ENCODE measurements at places on chromosomes 2 and 18.

- no peak for DNase-seq
Measured at GRCh38 chr2:153663371-153663770, 184.8 kb upstream of the RPRM start.

- no peak for DNase-seq
Measured at GRCh38 chr2:197261808-197262226, 48.8 kb downstream of the ANKRD44 start.

DNA sequence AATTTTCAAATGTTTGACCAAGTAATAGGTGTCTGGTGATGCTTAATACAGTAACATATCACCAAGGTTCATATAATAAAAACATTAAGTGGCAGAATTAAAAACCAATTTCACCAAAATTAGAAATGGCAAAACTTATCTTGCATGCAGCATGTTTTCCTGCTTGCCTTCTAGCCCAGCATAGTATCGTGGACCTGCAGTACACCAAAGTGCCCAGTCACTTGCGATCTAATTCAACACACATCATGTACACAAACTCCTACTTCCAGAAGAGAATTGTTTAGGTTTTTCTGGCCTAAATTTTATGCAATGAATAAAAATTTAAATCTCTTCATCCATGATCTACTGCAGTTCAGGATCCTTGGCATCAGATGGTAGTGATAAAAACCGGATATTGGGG is 28.9 kb downstream of the LPIN2 start:
- no peak for DNase-seq

- no peak for DNase-seq
Measured at GRCh38 chr2:156430236-156430979, 5.8 kb upstream of the GPD2 start.

GRCh38 chr18:58158008-58158407 is 114.0 kb downstream of the NEDD4L start:
- no peak for DNase-seq

GRCh38 chr18:22277758-22278157 is 108.4 kb downstream of the GATA6 start:
- no peak for DNase-seq

DNA sequence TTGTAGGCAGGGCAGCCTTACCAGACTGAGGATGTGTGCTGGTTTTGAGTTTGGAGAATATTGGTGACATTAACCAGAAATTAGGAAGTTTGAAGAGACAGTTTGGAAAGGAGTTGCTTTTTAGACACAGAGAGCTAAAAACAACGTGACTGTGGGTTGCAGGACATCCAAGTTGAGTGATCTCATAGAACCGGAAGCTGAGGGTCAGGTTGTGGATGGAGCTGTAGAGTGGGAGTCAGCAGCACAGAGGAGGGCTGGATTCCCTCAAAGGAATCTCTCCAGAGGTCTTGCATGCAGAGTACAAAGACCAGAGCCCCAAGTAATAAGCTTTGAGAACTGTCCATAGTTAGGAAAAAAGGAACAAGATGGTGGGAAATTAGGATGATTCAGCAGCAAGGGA is 9.3 kb downstream of the MAPRE3 start:
- no peak for DNase-seq

GRCh38 chr2:230589497-230590015 is 123.1 kb upstream of the CAB39 start:
- DNase-seq = peak; percentile 27

DNA sequence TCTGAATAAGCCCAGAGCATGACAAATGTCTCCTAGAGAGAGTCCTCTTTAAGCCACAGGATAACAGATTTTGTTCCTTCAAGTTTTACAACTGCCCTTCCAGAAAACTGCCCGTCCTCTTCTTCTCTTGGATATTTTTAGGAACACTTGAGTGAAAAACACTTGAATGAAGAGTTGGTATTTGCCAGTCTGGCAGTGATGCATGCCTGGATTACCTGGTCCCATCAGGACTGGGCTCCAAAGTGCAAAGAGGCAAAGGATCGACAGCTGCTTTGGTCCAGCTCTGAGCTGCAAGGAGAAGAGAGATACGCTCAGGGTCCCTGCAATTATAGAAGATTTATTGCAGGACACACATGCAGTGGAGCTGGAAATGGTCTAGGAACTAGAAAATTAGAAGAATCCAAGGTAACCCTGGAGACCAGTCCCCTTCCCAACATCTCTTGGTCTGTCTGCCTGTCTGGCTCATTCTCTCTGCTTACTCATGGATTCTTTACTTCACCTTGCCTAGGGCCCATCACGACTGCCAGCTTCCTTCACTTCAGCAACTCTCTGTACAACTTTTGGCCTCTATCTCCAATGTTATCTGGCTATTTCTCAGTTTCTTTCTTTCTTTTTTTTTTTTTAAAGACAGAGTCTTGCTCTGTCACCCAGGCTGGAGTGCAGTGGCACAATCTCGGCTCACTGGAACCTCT is 112.1 kb upstream of the SIX2 start:
- DNase-seq = no peak

DNA sequence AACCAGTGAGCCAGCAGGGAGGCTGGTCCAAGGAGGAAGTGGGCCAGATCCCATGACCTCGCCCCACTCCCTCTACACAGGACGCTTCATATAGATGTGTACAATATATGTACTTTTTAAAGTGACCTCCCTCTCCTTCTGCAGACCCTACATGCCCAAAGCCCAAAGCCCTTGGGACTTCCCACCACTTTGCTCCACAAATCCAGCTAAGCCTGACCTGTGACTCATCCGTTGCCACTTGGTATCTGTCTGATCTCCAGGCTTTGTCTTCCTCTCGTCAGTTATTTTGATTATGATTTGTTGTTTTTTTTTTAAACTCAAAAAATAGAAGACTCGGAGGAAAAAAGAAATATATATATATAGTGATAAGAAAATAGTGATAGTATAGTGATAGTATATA is 470.8 kb downstream of the KCNJ3 start:
- no peak for DNase-seq

Data from stimulated activated CD4-positive, alpha-beta T cell treated with anti-CD3 and anti-CD28 coated beads, Interleukin-2, amount 100 ng/mL, for 24 hours (primary cell).